ENCODE measurements at places on chromosomes 4 and X.
A peak's percentile ranks its signal among the peaks of the same experiment; 100 is the strongest.

DNA sequence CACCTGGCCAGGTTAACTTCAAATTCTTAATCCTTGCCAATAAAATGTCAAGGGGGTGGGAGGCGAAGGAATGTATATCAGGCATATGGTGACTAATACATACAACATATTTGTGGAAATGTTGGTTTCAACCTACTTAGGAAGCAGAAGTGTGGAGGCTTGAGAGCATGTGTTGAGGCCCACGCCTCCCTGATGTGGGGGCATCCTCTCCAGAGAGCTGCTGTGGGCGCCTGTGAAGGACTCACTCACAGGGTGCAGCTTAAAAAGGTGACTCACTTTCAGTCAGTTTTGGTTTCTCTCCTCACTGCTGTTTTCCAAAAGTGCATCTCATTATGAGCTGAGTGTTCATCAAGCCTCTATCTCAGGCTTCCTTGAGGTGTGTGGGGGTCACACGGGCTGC is 27.5 kb downstream of the LNX1 start:
- no peak for DNase-seq

GRCh38 chr4:154593868-154594267 is 3.3 kb upstream of the FGA start:
- DNase-seq = no peak

GRCh38 chrX:144388738-144389137 is 504.9 kb downstream of the UBE2NL start:
- DNase-seq = no peak

GRCh38 chrX:132651421-132652086 is 162.7 kb upstream of the MBNL3 start:
- DNase-seq = no peak

DNA sequence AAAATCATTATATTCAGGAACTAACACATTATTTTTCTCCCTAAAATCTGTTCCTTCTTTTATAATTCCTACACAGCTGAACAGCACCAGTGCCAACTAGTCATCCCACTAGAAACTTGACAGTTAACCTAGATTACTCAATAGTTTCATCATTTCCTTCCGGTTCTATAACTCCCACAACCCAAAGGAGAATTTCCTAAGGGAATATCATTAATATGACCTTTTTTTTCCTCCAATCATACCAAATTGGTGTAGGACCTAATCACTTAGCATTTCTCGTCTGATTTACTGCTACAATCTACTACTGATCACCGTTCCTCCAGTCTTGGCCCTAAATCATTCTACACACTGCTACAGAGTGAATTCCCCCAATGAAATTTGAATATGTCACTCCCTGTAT is 45.9 kb downstream of the WDFY3 start:
- DNase-seq = peak; percentile 43

DNA sequence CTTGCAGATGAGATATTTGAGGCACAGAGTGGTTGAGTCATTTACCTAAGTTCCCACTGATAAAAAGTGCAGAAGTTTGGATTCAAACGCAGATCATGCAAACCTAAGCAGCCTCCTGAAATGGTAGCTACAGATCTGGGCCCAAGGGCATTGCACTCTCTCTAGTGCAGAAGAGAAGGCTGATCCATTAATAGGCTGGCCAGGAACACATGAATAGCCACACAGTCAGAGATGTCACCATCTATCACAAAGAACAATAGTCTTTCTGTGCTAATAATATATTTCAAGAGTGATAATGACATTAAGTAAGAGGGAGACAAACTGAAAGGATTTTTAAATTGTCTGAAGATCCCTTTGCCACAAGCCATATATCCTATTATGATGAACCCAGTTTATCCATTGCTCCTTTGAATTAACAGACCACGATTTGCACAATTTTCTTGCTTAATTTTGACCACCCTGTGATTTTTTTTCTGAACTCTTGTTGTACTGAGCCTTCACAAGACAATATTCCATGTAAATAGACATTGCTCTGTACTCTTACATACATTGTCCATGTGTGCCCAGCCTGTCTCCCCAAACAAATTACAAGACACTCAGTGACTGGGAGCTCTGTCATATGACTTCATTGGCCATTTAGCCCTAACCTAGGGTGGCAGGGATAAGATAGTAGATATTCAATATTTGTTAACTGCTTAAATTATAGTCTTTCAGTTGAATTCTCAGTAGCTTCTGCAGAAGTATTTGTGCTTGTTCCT is 112.4 kb upstream of the RBPJ start:
- DNase-seq = no peak

- no peak for DNase-seq
These were observed 35.7 kb downstream of the PIGG start for GRCh38 chr4:534576-535151.

GRCh38 chrX:20224814-20225487 is 41.8 kb downstream of the RPS6KA3 start:
- no peak for DNase-seq

GRCh38 chrX:69493193-69493592 is 10.9 kb upstream of the NALF2 start:
- peak; percentile 29 for DNase-seq

GRCh38 chr4:118363166-118363565 is 10.4 kb upstream of the PRSS12 start:
- DNase-seq = no peak

GRCh38 chrX:69038188-69038587 is 127.1 kb downstream of the PJA1 start:
- no peak for DNase-seq

DNA sequence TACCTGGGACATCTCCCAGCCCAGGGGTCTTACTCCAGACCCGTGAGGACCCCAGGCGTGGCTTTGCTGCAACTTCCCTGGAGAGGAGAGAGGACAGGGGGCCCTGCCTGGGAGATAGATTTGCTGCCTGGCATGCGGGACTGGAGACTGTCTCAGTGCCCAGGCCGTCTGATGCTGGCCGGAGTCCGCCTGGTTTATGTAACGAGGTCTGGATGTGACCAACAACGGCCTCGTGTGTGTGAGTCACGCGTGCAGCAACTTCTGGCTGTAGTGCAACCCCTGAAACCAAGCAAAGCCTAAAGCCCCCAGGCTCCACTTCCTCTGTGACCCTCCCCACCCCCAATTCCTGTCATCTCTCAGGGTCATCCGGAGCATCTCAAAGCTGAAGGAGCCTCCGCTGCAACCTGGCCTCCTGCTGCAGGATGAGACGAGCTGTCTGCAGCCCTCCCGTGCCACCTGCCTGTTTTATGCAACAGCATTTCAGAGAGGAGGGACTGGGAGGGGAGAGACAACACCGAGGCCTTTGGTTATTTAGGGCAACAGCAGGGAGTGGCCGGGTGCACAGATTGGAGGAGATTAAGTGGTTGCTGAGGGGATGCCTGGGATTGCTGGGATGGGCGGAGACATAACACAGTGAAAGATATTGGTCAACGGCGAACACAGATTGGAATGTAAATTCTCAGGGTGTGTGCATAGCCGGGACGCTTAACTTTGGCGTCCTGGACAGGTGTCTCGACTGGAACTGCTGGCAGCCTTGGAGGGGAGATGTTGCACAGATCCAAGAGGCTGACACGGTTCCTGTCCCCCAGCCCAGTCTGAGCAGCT is 16.0 kb downstream of the XG start:
- DNase-seq = no peak

- DNase-seq = peak; percentile 75
These were observed at the start of gene CHM for GRCh38 chrX:86047174-86047935. CHM (minus strand) TSS chrX:86047558; CDS start chrX:86047532, 26 bp downstream.

DNA sequence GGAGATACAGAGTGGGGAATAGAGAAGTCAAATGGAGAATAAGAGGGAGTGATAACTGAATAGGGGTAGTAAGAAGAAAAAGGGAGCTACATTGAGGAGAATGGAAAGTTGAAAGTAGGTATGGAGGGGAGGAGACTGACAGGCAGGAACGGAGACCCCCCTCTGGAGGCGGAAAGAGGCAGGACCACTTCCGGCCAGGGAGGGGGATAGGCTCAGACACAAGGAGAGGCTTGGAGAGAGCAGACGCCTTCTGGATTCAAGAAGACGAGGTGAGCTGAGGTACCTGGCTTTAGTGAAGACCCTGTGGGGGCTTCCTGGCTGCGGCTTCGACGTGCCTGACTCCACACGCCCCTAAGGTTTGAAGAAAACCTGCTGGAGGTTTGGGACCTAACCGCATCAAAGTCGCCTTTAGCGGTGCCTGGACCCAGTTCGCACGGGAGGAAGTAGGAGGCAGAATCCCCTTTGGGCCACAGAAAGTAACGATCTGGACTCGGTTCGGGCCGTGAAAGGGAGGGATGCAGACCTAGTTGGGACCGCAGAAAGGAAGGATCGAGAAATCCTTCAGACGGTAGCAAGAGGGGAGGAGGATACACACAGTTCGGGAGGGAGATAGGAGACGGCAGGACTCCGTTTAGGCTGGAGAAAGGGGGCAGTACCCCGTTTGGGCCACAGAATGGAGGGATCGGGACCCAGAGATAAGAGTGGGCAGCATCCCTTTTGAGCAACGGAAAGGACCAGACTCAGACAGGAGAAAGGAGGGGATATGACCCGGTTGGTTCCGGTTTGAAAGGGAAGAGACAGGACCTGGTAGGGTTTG is at the start of gene TRO:
TRO (plus strand) TSS at position 215 of the 817 bp plus-strand sequence. CDS start 1,423 bp downstream, outside the sequence.
- peak; percentile 18 for DNase-seq

GRCh38 chr4:101020956-101021355 is 326.4 kb downstream of the PPP3CA start:
- peak; percentile 3 for DNase-seq

DNA sequence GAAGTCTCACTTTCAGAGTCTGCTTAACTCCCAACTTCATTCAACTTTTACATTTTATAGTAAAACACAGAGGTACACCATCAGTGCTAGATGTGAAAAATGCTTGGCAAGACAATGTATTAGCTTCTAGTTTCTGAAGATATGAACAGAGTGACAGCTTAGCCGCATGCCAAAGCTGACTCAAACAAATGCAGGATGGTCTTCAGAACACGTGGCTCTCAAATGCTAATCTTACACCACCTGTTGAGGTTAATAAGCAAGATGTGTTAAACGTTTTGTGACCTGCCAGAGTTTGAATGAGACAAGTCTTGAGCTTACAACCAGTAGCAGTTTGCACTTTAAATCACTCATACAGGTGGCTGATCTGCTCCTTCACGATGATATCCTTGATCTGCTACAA is 18.9 kb upstream of the GPM6B start:
- DNase-seq = no peak

GRCh38 chr4:91830681-91831395 is 472.9 kb upstream of the GRID2 start:
- no peak for DNase-seq

- no peak for DNase-seq
These were observed 65.5 kb downstream of the HAND2 start for GRCh38 chr4:173464481-173464880.

DNA sequence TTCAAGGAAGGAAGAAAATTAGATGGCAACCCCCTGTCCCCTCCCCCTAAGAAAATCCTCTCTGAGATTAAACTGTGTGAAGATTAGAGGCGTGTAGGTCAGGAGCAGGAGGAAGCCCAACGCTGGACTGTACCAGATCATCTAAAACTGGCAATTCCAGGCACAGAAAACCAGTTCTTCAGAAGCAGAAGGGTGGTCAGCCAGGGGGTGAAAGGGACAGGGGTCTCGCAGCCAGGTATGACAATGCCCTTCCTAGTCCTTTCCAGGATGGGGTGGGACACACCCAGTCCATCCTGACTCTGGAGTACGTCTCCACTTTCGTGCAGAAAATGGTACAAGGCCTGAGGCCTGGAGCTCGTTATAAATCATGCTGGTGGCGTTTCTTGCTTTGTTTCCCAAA is 3.3 kb upstream of the RHOH start:
- no peak for DNase-seq

- DNase-seq = no peak
These were observed 350.4 kb downstream of the FSTL5 start for GRCh38 chr4:161813389-161813788.

GRCh38 chr4:13329963-13330362 is 154.2 kb downstream of the RAB28 start:
- no peak for DNase-seq

- no peak for DNase-seq
These were observed 156.1 kb downstream of the AFAP1 start for GRCh38 chr4:7783541-7783940.

GRCh38 chr4:186840771-186841301 is 117.2 kb upstream of the FAT1 start:
- DNase-seq = peak; percentile 80

- no peak for DNase-seq
These were observed 16.8 kb upstream of the GPR82 start for GRCh38 chrX:41707218-41707617.

GRCh38 chr4:17120761-17121160 is 222.3 kb upstream of the LDB2 start:
- DNase-seq = no peak

GRCh38 chrX:116961872-116962582 is 499.3 kb upstream of the CT83 start:
- DNase-seq = no peak

- DNase-seq = no peak
These were observed 13.7 kb downstream of the PITX2 start for GRCh38 chr4:110609044-110609750.

DNA sequence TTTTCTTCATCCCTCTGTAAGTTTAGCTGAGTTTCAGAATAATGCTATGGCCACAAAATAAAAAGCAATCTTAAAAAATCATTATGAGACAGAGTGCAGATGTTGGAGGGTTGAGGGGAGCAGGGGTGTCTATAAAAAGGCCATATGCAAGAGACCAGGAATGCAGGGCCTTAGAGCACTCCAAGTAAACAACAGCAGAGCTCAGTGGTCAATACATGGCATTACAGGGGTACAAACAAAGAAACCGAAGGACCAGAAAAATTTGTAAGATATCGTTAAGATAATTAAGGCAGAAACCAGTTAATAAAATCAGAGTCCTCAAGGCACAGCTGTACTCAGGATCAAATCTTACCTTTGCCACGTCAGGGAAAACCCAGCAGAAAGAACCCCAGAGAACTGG is 28.4 kb upstream of the NDST3 start:
- no peak for DNase-seq

- DNase-seq = no peak
These were observed 8.0 kb downstream of the SLC9B1 start for GRCh38 chr4:103011378-103012025.

DNA sequence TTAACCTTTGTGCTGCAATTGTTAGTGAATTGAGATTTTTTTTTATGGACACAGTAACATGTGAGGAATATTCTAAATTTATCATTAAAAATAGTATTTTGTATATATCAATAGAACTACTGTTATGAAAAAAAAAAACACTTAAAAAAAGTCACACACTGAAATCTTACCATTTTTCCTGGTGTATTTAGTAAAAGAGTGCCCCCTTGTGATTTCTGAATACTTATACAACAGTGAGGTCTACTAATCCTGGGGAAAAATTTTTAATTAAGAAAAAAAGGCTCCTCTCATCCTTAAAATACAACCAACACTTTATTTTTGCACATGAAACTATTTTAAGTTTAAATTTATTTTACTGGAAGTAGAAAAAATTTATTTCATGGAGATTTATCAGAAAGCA is 56.4 kb upstream of the SPOCK3 start:
- peak; percentile 26 for DNase-seq

DNA sequence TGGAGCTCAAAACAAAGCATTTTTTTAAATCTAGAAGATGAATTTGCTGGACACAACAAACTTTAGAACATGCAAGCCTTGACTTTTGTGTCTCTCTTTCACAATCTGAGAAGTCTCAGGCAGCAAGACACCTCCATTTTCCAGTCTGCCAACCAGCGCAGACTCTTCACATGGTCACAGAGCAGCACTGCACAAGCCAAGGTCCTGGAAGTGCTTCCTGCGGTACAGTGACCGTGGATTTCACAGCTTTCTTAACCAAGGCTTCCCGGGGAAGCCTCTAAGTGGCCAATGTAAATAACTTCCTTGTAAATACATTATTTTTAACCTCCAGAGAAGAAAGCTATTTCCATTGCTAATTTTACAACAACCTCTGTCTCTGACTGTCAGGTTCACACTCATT is 31.2 kb downstream of the ZNF827 start:
- DNase-seq = no peak

All from ACHN (cell line).